NCI-H748 treated with DMSO at 0.1 percent for 48 hours (cell line): ENCODE measurements at places on chromosomes 12 and 14.
A peak's percentile ranks its signal among the peaks of the same experiment; 100 is the strongest.

GRCh38 chr14:33457617-33458016 lies 493.3 kb downstream of the EGLN3 start:
- no peak for DNase-seq

GRCh38 chr14:23877111-23877510 lies 76.5 kb upstream of the DHRS4 start:
- DNase-seq: no peak

DNA sequence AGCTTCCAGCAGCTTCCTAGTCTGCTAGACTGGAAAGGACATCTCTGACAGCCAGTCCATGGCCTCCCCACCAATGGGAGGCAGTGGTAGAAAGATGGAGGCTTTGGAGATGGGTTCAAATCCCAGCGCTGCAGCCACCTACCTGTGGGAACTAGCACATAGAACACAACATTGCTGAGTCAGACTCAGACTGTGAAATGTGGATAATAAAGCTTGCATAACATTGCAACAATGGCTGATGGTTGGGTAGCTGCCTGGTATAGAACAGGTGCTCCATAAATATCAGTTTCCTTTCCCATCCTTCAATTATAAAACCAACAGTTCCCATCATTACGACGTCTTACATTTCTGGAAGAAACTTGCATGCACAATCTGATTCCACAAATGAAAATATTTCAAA lies 94.6 kb downstream of the SLC8A3 start:
- DNase-seq: no peak

GRCh38 chr14:31716208-31716607 lies 155.0 kb downstream of the NUBPL start:
- DNase-seq: no peak

DNA sequence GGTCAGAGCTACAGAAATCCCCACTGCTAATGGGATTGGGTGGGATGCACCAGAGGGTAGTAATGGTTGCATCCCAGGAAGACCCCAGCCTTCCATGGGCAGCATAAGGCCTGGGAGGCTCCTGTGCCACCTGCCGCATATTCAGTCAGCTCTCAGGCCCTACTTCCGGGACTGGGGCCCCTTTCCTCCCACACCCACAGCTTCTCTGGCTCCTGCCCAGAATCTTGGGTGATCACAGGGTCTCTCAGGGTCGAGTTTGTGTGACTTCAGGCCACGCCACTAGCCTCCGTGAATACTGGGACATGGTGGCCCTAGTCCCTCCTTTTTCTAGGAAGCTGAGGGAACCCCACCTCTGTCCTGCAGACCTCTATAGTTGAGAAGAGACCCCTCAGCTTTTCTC lies 66.8 kb upstream of the RIN3 start:
- DNase-seq: no peak

DNA sequence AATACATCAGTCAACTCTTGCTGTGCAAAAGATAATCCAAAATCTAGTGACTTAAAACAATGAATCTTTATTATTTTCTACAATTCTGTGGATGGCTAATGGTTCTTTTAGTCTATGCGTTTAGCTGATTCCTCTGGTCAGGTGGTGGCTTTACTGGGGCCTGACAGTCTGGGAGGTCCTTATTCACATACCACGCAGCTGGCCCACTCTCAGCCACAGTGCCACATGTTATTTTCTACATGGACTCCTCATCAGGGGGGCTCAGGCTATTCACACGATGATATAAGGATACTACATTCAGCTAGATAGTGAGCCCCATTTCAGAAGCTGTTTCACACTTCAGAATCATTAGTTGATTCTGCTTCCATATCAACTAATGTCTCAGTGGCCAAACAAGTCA lies 287.5 kb upstream of the MGAT4C start:
- DNase-seq: no peak

DNA sequence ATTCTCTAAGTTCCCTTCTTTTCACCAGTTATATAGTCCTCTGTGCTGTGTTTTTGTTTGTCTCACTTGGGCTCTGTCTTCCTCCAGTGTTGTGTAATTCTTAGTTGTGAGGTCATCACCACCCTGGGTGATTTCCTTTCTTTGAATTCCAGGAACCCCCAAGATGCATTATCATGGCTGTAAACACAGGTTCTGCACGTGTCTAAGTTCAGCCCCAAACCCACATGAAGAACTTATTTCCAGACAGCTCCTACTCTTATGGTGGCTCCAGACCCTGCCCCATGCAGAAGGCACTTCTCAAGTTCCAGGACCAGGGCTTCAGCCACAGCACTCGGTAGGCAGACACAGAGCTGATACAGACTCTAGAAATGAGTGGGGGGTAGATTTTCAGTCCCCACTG lies 560.5 kb downstream of the BCL11B start:
- no peak for DNase-seq

DNA sequence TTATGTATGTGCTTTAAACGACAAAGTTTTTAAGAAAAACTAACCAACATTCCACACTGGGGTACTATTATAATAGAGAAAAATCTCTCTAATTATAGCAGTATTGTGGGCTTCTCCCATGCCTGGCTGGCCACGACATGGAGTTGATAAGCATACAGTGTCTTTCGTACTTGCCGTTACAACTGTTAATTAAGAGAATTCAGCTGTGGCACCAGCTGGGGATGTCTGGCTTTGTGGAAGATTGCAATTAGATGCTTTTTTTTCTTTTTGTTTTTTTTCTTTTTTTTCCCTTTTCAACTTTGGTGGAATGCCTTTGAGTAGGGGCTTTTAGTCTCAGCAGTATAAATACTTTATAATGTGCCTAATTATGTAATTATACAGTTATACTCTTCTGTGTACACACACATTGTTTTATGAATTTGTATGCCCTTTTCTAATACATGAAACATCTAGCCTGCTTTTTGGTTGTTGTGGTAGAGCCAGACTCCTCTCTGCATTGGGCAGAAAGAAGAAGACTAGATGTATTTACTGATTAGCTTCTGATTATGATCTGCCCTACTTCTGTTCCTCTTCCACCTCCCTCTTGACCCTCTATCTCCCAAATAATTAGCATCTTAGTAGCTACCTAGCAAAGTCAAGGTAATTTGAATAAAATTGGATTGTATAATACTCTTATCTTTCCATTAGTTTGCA lies 76.4 kb downstream of the SUSD6 start:
- DNase-seq: peak; percentile 46

DNA sequence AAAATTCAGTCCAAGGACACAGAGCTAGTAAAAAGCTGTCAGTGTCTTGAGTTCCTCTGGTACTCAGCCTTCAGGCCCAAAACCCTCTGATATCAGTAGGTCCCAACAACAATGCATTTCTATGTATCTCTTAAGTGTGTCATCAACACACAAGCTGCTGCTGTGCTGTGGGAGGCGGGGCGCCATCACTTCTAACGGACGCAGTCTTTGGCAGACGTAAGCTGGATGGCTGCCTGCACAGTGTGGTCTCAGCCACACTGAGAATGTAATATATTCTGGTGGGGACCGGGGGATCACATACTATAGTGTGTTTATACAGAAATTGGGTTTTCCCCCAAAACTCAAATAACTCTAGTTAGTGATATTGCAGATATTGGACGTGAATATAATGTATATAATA lies 123.9 kb downstream of the SUDS3 start:
- DNase-seq: no peak
